Mucosa of descending colon (tissue), 3 donors: ENCODE measurements at places on chromosomes 5 and 9. TPM values are rescaled to one million over a fixed set of nuclear protein-coding genes. Genes with fewer than 3 reads are reported as not detected.

GRCh38 chr5:58681943-58682342 is 99.1 kb downstream of the RAB3C start:
- no peak for DNase-seq

EPB41L4A gene
- total RNA-seq: 11.8 TPM

- no peak for DNase-seq
These were observed 427.7 kb downstream of the CDK5RAP2 start for GRCh38 chr9:120152295-120152694.

LMAN2 gene
- total RNA-seq: 139 TPM

DNAI1 gene
- total RNA-seq: not detected

GRCh38 chr9:33288828-33289483 is 1.4 kb upstream of the NFX1 start:
- DNase-seq: no peak

RABGAP1 gene
- total RNA-seq: 54.5 TPM

GRCh38 chr5:746258-746761 is 38.2 kb downstream of the ZDHHC11B start:
- DNase-seq: no peak

DNA sequence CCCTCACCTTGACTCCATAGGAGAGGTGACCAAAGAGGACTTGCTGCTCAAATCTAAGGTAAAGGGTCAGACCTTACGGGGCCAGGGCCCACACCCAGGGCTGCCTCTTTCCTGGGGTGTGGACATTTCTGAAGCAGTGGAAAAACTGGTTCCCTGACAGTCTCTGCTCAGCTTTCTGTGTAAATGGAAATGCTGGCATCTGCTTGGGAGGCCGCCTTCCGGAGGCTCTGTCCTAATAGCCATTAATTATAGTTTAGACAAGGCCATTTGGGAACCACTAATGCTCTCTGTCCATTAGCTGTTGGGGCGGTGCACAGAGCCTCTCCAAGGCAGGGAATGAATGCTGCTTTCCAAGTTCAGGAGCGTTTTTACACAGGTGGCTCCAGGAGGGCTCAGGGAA is 17.3 kb downstream of the USP20 start:
- DNase-seq: no peak

APBA1 gene
- 14.4 TPM for total RNA-seq

SMAD5 gene
- total RNA-seq: 42.0 TPM

DNA sequence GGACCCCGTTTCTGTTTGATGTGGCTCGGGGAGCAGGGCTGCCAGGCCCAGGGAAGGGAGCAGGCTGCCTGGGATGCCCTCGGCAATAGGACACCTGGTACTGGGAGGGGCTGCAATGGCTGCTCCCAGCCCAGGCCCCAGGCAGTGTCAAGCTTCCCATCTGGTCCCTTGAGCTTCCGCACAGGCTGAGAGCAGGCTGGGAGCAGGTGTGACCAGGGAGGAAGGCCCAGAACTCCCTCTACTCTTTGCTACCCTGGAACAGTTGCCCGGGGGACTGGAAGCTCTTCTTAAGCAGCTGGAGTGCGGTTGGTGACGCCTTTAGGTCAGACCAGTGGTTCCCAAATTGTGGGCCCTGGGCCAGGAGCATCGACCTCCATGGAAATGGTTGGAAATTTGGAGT is 186.9 kb downstream of the GADD45G start:
- no peak for DNase-seq
